Glutamatergic neuron (in vitro differentiated cells): ENCODE measurements at places on chromosomes 11 and 22. TPM values are rescaled to one million over a fixed set of nuclear protein-coding genes. Genes with fewer than 3 reads are reported as not detected.
A peak's percentile ranks its signal among the peaks of the same experiment; 100 is the strongest.

GRCh38 chr11:65316227-65317024, 1.8 kb downstream of the CDC42EP2 start:
- H3K36me3 ChIP-seq: no peaks in the 10 kb centered on the region
- peak overlapping the region; percentile 85 for H3K27ac ChIP-seq
- peaks cover 12% of the 10 kb centered on the region for H3K27me3 ChIP-seq
- no peak for DNase-seq
- peaks cover 13% of the 10 kb centered on the region for H3K4me1 ChIP-seq

The TRPC6 gene
- 0.27 TPM for total RNA-seq

The LRRC56 gene
- 2.6 TPM for total RNA-seq

- H3K27ac ChIP-seq: no peak overlapping the region
- peaks cover 15% of the 10 kb centered on the region for H3K27me3 ChIP-seq
- H3K4me1 ChIP-seq: peaks cover 55% of the 10 kb centered on the region
- DNase-seq: no peak
- no peaks in the 10 kb centered on the region for H3K36me3 ChIP-seq
Observed at GRCh38 chr11:115247953-115248352, 256.3 kb downstream of the CADM1 start.
